ENCODE measurements at places on chromosomes 6 and 20.

- DNase-seq = no peak
Observed at GRCh38 chr20:45153147-45153546, 21.6 kb upstream of the PI3 start.

GRCh38 chr20:38267296-38267695, 6.8 kb upstream of the KIAA1755 start:
- no peak for DNase-seq

DNA sequence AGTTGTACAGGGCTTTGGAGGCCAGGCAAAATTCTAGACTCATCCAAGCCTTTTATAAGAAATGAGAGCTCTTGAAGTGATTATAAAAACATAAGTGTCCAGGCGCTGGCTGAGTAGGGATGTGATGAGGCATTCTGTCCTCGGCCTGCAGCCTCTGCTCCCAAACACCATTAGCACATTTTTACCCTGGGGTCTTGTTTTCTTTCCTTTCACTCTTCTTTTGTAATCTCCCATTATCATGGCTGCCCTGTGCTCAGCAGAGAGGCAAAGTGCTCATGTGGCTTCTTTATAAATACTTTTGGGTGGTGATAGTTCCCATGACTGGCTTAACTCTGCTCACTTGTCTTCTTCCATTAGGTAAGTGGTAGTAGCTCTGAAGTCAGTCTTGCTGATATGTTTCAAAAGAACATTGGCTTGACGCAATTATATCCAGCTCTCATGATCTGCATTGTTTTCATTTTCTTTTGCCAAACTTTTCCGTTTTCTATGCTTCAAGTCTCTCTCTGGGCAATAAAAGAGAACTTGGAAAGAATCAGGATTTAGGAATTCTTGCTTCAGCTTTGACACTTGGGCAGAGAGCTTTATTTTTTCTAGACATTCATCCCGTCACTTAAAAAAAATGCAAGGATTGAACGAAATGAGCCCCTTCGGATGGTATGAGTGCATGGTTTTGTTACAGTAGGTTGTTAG, 61.1 kb downstream of the CAP2 start:
- DNase-seq = no peak

GRCh38 chr6:156256161-156256560, 521.0 kb upstream of the ARID1B start:
- DNase-seq = no peak

GRCh38 chr20:33556246-33556645, 66.3 kb downstream of the CBFA2T2 start:
- DNase-seq = no peak

GRCh38 chr6:155171109-155171746, 92.6 kb upstream of the CLDN20 start:
- peak; percentile 87 for DNase-seq

DNA sequence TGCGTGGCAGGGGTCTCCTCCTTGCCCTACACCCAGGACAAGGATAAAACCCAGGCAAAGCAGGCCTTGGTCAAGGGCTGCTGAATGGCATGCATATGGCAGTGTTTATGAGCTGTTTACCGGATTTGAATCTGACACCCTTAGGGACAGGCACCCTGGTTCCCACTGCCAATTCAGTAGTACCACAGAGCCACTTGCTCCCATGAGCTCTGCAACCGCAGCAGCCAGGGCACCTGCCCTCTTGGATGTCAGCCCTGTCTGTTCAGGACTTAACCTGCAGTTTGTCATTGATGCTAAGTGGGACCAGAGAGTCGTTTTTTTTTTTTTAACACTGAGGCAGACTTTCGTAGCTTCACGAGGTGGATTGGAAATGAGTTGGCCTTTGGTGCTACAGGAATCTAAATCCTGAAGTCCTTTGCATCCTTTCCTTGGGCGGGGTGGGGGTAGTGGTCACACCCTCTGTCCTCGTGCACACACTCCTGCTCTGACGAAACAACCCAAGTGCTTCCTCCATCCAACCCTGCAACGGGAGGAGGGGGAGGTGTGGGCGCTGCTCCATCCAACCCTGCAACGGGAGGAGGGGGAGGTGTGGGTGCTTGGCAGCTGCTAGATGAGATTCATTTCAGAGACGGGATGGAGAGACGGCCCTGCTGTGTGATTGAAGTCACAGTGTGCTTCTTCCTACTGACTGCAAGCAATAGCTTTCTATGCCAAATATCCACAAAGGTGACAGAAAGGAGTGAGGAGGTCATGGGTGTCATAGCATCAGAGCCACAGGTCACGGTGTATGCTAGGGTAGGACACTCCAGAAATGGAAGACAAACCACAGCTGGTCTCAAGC, 166.5 kb downstream of the SMOC2 start:
- DNase-seq = no peak

DNA sequence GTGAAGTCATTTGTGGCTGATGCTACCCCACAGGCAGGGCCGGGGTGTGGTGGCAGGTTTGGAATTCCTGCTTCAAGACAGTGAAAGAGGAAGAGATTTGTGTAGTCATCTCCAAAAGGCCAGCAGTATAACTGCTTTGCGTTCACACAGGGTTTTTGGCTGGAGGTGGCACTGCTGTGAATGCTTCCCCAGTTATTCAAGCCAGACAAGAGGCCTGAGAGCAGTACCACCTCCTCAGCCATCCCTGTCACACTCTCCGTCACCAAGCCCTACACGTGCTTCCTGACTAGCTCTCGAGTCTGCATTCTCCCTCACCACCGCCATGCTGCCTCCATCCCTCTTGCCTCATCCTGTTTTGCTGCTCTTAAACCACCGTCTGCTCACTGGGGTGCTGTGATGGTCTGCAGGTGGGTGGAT, 23.9 kb downstream of the ARMC2 start:
- DNase-seq = no peak

DNA sequence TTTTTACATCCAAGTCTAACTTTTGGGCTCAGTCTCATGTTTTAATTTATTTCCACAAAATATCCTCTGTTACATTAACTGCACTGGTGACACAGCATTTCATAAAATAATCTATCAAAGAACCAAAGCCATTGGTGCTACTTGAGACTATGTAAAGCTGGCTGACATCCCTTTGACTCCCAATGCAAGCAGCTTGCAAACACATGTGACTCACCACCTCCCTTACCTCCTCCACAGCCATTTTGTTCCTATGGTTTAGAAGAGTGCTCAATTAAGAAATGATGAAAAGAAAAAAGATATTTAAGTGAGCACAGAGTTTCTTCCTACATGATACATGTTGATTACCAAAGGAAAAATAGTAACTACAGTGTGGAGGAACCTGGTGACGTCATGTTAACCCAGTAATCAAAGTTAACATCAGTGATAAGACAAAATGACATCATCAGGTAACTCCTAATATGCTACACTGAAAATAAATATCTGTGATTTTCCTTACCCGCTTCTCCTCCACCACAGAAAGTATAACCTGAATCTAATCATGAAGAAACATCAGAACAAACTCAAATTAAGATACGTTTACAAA, 53.3 kb upstream of the LGSN start:
- DNase-seq = no peak

GRCh38 chr6:117205876-117206275, 59.5 kb upstream of the VGLL2 start:
- no peak for DNase-seq

- DNase-seq = no peak
Observed at GRCh38 chr6:168838037-168838399, 397.0 kb downstream of the SMOC2 start.

DNA sequence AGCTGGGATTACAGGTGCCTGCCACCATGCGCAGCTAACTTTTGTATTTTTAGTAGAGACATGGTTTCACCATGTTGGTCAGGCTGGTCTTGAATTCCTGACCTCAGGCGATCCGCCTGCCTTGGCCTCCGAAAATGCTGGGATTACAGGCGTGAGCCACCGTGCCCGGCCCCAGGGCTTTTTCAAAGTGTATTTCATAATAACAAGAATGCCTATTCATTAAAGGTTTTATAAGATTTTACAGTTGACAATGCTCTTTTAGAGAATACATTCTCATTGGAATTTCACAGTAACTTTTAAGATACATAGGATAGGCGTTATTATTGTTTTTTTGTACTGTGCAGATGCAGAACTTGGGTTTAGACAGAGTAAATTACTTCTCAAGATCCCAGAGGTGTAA, 52.6 kb upstream of the PTPRK start:
- no peak for DNase-seq

DNA sequence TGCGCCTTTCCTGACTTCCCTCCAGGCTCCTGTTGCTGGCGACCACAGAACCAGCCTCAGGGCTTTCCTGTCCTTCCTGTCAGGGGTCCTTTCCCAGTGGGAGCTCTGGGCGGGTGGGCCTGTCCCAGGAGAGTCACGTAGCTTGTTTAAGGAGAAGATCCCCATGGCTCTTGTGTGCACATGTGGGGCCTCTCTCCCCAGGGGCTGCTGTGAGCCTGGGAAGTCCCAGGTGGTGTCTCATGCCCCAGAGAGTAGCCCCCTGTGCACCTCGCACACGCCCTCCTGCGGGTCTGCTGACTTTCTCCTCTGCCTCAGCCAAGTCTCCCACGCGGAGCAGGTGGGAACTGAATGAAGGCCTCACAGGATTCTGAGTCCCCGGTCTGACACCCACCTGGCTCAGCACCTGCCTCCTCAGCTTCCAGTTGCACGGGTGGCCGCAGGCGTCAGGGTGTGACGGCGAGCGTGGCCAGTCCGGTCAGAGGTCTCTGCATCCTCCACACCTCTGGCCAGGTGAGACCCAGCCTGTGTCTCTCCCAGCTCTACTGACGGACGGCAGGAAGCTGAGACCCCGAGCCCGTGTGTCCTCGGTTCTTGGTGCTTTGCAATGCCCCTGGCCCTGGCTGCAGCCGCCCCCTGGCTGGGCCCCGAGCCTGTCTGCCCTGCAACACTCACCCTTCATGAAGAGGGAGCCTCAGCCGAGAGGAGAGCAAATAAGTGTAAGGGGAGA, 5.6 kb upstream of the NKAIN4 start:
- no peak for DNase-seq

DNA sequence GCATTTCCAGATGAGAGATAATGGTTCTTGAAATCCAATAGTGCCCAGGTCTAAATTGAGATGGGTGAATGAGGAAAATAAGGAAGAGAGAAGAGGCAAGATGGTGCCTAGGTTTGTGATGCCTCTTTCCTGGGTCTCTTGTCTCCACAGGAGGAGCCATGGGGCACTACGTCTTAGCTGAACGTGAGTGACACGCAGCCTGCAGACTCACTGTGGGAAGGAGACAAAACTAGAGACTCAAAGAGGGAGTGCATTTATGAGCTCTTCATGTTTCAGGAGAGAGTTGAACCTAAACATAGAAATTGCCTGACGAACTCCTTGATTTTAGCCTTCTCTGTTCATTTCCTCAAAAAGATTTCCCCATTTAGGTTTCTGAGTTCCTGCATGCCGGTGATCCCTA, 6.8 kb downstream of the HFE start:
- DNase-seq = no peak

GRCh38 chr20:14142171-14142570, 146.9 kb downstream of the MACROD2 start:
- no peak for DNase-seq

DNA sequence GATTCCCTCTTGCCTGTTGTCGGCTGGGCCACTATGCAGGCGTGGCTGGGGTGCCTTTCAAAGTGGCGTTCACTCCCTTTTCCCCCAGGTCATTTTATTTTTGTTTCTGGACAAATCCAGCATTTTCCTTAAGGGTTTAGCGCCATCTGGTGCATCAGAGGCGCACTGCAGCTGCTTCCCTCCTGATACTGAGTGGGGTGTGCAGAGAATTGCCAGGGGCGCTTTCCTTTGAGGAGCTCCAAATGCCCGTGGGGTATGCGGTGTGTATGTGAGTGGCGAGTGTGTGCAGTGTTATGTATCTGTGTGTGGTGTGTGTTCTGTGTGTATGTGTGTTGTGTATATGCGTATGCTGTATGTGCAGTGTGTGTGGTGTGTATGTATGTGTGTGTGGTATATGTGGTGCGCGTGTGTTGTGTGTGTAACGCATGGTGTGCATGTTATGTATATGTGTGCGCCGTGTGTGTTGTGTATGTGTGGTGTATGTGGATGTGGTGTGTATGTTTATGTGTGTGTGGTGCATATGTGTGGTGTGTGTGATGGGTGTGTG, 100.1 kb upstream of the AGPAT4 start:
- no peak for DNase-seq

DNA sequence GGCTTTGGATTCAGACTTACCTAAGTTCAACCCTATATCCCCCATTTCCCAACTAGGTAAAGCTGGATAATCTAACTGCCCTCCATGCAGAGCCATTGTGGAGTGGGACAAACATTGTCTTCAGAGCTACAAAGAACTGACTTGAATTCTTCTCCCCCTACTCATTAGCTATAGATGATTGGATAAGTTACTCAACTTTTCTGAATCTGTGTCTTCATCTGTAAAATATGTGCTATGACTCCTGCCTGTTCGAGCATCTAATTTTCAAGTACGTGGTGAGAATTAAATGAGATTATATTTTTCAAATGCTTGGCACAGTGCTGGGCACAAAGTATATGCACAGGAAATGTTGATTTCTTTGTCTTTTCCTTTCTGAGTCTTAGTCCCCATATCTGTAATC, 240.3 kb upstream of the TCF21 start:
- no peak for DNase-seq

GRCh38 chr6:134289204-134289575, 28.7 kb downstream of the SGK1 start:
- no peak for DNase-seq

Measured in non-pigmented ciliary epithelial cell (primary cell).